LoVo (cell line): ENCODE measurements at places on chromosomes 3 and 15.

DNA sequence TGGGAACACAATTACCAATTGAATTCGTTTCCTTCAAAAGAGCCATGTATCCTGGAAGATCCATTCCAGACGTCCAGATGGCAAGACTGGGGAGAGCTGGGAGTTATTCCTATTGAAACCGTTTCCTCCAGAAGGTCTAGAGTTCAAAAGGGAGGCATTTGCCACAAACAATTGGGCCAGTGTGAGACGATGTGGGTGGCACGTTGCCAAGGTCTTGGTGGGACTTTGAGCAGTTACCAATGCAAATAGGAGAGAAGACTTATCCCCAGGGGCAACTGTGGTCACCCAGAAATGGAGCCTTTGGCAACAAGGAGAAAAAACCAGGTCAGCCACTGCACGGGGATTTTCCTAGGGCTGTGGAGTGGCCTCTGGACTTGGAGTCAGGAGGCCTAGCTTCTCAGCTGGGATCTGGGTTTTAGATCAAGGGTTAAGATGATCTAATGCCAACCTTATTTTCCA is 29.6 kb upstream of the TLE3 start:
- DNase-seq, result peak; percentile 38

DNA sequence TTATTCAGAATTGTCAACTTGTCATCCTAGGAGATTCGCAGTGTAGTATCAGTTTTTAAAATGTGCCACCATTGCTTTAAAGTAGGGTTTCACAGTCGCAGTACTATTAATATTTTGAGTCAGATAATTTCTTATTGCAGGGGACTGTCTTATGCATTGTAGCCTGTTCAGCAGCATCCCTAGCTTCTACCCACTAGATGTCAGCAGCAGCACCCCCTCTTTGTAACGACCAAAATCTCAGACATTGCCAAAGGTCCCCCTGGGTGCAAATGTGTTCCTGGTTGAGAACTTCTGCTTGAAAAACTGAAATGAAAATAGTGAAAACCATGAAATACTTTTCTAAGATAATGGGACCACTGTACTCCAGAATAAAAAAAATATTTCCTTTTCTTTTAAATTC is 474.8 kb downstream of the CNTN3 start:
- no peak for DNase-seq

GRCh38 chr3:88852606-88853005 is 254.8 kb upstream of the EPHA3 start:
- DNase-seq, result no peak

GRCh38 chr3:124026516-124026915 is 34.6 kb upstream of the ROPN1 start:
- no peak for DNase-seq

GRCh38 chr3:38521391-38521987 is 25.3 kb downstream of the EXOG start:
- peak; percentile 64 for DNase-seq
